ENCODE measurements at places on chromosomes 4 and X. TPM values are rescaled to one million over a fixed set of nuclear protein-coding genes. Genes with fewer than 3 reads are reported as not detected.

Gene PABPC4L
- 0.79 TPM for total RNA-seq

Gene POLR2B
- total RNA-seq, result 97.0 TPM

Gene FAM241A
- 29.8 TPM for total RNA-seq

Gene CT45A5
- not detected for total RNA-seq

Gene TMEM35A
- total RNA-seq, result 1.8 TPM

Gene PARM1
- 0.07 TPM for total RNA-seq

Gene CLIC2
- total RNA-seq, result 9.5 TPM

Gene XAGE2
- total RNA-seq, result not detected

Gene FGF5
- total RNA-seq, result 0.20 TPM

Gene P2RY8
- total RNA-seq, result 0.67 TPM

Gene CTAG1A
- total RNA-seq, result not detected

Gene FGG
- not detected for total RNA-seq

Gene XPNPEP2
- not detected for total RNA-seq

Gene PRDM8
- 0.53 TPM for total RNA-seq

Gene SCD5
- 33.6 TPM for total RNA-seq

Gene TRAM1L1
- 0.89 TPM for total RNA-seq

Gene C4orf51
- not detected for total RNA-seq

Gene UGT2A1
- total RNA-seq, result not detected

Gene RTL5
- 0.44 TPM for total RNA-seq

Gene STOX2
- 2.3 TPM for total RNA-seq

Gene NHS
- total RNA-seq, result under 0.01 TPM

Gene CSAG1
- not detected for total RNA-seq

Gene OPHN1
- 4.3 TPM for total RNA-seq

Gene EGF
- not detected for total RNA-seq

Gene CNKSR2
- total RNA-seq, result not detected

Gene HSFX1
- total RNA-seq, result 0.07 TPM

Gene BST1
- 61.7 TPM for total RNA-seq

Gene ATRX
- total RNA-seq, result 35.1 TPM

Gene CXCL5
- 1.8 TPM for total RNA-seq

Gene CPLX1
- 0.20 TPM for total RNA-seq

Gene GDPD2
- not detected for total RNA-seq

Gene ATP2B3
- total RNA-seq, result not detected

Gene NKRF
- 5.5 TPM for total RNA-seq

Gene CSN1S1
- total RNA-seq, result not detected

Gene TKTL2
- not detected for total RNA-seq
